Activated CD4-positive, alpha-beta memory T cell treated with anti-CD3 and anti-CD28 coated beads, Interleukin-2, amount 10 ng/mL, durations not matched to agents 7 days and 5 days (primary cell): ENCODE measurements at places on chromosomes 3 and 15. TPM values are rescaled to one million over a fixed set of nuclear protein-coding genes. Genes with fewer than 3 reads are reported as not detected.

DNA sequence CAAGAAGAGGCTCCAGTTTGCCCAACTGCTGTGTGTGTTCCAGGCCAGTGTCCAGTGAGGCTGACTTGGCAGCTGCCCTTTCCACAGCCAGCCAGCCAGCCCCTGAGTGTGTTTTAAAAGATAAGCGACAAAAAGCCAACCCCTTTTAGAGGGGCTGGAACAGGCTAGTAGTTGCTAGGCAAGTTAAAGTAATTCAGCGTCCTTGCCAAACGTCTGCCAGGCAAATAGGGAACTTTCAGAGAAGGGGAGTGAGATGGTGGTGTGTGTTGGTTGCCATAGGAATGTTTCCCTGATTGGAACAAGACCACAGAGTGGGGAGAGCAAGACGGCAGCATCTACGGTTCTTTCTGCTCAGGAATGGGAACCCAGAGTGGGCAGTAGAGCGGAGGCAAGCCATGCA is 86.3 kb downstream of the TMEM108 start:
- DNase-seq: no peak

DNA sequence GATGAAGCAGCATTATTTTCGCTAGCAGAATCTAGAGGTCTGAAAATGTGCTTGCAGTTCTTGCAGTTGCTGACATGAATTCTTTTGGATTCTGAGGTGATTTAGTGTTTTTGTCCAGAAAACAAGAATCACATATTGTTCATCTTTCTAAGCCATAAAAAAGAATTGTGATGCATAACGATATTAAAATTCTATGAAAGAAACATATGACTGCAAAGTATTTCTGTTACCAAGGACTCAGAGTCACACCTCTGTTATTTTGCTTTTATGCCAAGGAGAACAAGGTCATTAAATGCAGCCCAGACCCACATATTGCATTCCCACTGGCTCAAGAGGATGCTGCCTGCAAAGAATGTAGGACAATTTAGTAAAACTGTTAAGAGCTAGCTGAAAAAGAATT is 299.8 kb upstream of the GPR149 start:
- DNase-seq: no peak

GRCh38 chr3:130299531-130299930 is 45.9 kb upstream of the COL6A5 start:
- DNase-seq: no peak

- no peak for DNase-seq
Observed at GRCh38 chr15:97976766-97977503, 16.4 kb downstream of the ARRDC4 start.

DNA sequence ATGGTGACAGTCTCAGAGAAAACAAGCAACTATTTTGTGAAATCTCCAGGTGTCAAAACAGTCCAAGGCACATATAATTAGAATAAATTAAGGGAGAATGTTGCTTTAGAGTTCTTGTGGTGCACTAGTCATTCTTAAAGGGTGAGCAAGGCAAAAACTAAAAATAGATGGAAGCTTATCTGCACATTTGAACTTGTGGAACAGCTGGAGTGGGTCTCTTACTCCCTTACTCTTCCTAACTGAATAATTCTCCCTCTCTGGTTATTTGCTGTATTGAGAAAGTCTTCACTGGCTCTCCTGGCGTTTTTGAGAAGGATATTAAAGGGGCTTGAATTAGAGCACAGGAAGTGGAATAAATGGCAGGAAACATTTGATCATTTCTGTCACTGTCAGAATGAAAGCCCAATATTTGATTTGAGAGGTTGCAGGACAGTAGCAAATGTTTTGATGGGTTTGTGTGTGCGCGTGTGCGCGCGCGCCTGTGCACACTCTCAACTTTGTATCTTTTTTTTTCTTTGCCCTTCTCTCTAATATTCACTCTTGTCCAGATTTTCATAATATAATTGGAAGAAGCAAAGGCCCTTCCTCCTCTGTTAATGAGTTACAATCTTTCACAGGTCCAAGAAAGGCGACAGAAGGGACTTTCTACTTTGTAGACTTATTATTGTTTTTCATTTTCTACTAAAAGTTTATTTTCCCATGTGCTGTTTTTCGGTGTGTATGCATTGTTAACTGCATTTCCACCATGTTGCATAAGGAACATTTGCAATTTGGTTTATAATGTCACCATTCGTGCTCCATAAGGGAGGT is 40.9 kb downstream of the AKAP13 start:
- no peak for DNase-seq

DNA sequence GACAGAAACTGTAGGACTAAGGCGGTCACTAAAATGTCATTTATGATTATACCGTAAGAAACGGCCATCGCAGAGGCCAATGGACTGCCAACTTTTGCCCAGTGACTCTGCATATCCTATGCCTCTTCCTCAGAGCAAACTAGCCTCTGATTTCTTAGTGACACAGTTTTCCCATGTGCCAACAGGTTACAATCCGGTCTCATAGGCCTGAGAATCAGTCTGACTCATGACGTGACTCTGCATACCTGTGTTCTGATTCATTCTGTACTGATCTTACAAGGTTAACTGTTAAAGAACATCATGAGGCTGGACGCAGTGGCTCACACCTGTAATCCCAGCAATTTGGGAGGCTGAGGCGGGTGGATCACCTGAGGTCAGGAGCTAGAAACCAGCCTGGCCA is 17.8 kb downstream of the RUBCN start:
- no peak for DNase-seq

DNA sequence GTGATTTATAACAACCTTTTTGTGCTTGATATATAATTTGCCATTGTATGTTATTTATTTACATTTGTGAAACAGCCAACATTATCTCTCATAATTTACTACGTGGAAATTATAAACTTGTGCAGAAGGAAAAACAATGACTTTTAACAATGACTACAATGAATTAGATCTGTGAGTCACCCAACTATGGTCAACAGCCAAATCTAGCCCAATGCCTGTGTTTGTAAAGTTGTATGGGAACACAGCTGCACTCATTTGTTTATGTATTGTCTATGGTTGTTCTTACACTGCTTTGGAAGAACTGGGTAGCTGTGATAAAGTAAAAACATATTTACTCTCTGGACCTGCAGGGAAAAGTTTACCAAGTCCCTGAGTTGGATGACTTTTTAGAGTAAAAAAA is 110.4 kb downstream of the OTOL1 start:
- DNase-seq: no peak

DNA sequence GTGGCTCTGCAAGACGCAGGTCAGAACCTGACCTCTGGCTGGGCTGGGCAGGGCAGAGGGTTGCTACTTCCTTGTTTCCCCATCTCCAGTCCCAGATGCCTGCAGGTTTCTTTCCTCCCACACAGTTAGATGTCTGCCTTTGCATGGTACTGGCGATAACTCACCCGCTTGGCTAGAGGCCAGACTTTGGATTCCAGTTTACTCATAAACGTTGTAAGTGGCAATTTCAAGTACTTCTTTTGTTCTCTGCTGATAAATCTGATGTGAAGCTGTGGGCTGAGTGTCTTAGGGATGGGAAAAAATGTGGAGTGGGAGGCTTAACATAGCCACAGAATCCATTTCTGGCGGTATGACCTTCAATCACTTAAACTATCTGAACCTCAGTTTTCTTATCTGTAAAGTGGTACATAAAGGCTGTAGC is 194.2 kb downstream of the EBLN2 start:
- DNase-seq: no peak

DNA sequence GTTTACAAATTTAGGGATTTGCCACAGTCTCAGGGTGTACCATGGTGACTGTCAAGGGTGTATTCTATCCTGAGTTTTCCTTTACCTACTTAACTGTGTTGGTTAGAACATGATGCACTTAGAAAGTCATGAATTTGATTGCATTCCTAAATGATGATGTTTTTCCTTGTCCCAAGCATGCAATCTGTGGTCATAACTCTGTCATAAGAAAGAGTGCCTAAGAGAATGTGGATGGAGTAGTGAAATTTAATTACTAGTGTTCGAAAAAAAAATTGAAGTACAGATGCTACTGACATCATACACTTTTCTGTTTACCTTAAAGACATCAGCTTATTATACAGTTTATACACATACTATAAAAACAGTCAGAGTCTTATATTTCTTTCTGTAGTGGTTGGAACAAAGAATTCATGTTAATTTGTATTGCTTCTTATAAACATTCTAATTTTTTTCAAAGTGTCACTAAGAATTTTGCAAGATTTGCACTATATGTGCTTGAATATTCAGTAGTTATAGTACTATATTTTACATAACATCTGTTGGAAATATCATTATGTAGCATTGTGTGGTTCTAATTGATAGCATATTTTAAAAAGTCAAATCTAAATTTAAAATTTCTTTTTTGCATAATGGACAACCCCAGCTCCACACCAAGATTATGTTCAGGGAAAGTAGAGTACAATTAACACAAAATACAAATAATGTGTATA is 231.3 kb upstream of the KCNMB2 start:
- DNase-seq: no peak

Gene MESP1
- total RNA-seq: 3.5 TPM

Gene IL12A
- 1.4 TPM for total RNA-seq

Gene CGGBP1
- total RNA-seq: 105 TPM

Gene ARPP19
- 176 TPM for total RNA-seq

Gene CCR8
- total RNA-seq: 7.6 TPM

Gene CD200
- total RNA-seq: 9.1 TPM
